ENCODE measurements at places on chromosomes 7 and 10.
A peak's percentile ranks its signal among the peaks of the same experiment; 100 is the strongest.

DNA sequence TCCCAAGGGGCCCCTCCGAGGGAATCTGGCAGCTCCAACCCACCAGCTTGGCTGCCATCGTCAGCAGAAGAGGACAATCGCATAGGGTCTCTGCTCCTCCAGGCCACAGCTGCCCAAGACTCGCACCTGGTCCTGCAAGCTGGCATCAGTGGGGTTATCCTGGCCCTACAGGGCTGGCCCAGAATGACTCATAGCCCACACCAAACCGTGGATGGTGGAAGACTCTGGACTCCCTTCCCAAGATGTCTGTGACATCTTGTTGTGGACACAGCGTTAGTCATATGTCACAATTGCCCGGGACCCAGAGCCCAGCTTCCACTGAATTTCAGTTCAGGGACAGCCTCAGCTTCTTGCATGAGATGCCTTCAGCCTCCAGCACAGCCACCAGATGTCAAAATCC is 91.5 kb upstream of the CUX1 start:
- no peak for DNase-seq

- DNase-seq = no peak
These were observed 315.4 kb downstream of the PARD3 start for GRCh38 chr10:34499612-34500279.

GRCh38 chr10:75394221-75394620 is 7.3 kb downstream of the ZNF503 start:
- no peak for DNase-seq

- DNase-seq = no peak
These were observed 9.6 kb downstream of the ETV1 start for GRCh38 chr7:13979671-13980435.

GRCh38 chr10:37801557-37801956 is 55.9 kb downstream of the ZNF248 start:
- DNase-seq = no peak

DNA sequence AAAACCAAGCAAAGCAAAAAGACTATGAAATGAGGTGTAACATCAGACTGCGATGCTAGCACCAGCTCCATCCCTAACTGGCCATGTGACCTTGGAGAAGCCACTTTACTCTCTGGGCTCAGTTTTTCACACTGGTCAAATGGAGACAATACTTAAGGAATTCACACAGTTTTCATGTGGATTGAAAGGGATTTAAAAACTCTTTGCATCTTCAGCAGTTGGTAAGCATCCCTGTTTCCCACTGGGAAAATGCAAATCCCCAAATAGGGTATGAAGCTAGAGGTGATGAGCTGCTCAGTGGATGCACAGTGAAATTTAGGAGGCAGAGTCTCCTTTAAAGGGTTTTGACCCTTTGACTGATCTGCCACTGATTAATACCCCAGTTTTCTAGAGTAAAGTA is 240.7 kb downstream of the SORCS3 start:
- no peak for DNase-seq

- DNase-seq = no peak
These were observed 31.2 kb downstream of the IL2RA start for GRCh38 chr10:6030940-6031339.

- no peak for DNase-seq
These were observed 154.7 kb downstream of the ARID5B start for GRCh38 chr10:62056219-62056618.

DNA sequence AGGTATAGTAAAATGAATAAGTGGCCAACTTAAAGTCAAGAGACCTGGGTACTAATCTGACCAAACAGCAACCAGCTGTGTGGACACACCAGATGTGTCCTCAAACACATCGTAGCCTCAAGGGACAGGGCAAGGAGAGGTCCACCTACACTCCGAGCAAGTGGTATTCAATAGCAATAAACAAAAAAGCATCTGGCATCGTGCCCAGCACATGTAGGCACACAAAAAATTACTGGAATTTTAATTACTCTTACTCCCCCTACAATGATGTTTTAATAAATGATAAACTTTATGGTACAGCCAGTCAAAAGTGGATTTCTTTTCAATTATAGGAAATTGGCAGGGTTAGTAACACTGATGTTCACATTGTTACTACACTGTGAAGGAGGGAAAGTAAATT is 3.5 kb upstream of the RGS10 start:
- no peak for DNase-seq

- DNase-seq = no peak
These were observed 316.5 kb upstream of the IMMP2L start for GRCh38 chr7:111878785-111879184.

DNA sequence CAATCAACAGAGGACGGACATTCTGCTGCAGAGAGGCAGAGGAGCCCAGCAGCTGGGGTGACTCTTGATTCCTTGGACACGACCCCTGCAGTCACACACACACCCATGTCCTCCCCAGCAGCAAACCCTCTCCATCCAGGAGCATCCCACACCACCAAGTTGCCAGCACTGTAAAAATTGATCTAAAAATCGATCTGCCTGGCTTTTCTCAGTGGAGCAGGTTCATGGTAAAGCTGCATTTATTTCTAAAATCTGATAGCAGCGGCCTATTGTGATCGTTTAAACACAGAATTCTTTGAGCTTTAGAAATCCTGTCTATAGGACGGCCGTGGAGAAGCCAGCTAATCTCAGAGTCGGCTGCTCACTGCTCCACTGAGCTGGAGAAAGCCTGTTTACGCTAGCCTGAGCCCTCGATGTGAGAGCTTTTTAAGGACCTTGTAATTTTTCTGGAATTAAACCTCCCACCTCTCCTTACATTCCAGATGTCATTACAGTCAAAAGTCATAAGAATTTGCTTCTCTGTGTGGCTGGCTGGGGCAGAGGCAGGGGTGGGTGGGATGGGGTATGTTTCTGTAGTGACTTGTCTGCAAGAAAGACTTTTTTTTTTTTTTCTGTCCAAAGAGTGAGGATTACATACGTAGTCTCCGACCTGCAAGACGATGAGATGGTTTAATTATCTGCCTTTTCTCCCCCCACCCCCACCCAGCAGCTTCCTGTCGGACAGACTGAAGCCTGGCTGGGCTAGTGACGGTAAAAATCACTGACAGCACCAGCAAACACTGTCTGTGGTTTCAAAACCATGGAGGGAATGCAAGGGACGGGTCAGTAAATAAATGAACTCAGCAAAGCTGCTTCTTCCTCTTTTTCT is 31.6 kb downstream of the TRIM8 start:
- no peak for DNase-seq

DNA sequence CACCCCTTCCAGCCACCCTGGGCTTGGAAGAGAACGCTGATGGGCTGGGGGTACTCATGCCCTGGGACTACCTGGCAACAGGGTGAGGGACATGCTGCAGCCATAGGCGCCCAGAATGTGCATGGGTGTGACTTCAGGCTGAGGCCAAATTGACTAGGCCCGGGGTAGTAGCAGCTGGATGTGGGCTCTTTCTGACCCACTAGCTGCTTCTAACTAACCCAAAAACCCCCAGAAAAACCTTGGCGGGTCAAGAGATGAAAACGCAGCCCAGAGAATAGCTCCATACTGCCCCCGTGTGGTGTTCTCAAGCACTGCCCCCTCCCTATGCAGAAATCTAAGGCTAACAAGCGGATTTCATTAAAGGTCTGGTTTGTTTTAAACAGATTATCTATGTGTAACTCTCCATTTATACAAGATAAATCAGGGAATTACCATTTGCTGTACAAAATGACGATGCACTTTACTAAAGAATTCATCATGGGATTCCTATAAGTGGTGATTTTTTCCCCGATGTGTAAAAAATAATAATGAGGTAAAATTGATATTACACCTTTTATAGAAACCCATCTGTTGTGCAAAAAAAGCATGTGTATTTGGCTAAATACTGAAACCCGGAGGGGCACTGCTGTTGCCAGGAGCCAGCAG is 4.2 kb downstream of the SMARCD3 start:
- no peak for DNase-seq

DNA sequence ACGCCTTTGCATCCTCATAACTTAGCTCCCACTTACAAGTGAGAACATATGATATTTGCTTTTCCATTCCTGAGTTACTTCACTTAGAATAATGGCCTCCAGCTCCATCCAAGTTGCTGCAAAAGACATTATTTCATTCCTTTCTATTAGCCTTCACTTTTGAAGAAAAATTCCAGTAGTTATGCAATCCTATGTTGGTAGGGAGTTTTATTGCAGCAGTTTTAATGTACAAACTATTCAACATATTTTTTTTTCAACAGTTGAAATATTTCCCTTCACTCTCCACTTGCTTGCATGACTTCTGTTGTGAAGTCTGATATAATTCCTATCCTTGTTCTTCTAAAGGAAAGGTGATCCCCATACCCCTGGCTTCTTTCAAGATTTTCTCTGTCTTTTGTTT is 27.3 kb upstream of the ARHGAP22 start:
- no peak for DNase-seq

GRCh38 chr7:143222782-143223181 is 945 bp downstream of the TAS2R40 start:
- DNase-seq = no peak

DNA sequence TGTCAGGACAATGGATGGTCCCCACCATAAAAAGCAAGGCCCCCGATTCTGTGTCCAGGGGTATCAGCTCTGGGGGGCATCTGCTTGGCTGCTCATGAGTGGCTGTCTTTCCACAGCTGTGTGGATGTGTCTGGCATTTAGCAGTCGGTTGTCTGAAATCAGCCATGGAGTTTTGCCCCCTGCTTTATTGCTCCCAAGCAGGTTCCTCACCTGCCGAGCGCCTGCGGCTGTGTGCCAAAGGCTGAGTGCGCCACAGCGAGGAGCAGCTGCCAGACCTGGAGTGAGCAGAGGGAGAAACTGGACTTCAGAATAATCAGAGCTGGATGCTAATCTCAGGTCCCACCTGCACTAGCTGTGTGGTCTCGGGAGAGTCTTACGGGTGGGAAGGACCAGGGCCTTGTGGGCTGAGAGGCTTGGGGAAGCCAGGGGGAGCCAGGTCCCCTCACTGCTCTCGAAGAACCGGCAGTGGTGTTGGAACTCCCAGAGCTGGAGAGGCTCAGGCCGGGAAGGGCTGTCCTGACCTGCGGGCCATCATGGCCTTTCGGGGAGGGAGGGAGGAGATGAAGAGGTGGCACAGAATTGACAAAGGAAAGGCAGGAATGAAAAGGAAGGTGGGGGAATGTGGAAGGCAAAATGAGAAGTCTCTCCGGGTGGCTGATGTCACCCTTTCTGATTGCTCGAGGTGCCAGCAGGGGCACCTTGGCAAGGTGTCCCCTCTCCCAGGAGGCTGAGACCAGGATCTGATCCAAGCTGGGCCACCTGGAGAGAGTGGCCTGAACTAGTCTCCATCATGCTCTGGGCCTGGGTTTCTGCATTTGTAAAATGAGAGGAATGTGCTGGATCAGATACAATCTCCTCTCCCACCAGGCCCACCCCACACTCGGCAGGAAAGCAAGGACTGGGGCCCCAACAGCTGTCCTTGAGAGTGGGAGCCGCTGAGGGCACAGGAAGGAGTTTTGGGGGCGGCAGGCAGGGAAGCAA is 30.2 kb upstream of the LEP start:
- no peak for DNase-seq

DNA sequence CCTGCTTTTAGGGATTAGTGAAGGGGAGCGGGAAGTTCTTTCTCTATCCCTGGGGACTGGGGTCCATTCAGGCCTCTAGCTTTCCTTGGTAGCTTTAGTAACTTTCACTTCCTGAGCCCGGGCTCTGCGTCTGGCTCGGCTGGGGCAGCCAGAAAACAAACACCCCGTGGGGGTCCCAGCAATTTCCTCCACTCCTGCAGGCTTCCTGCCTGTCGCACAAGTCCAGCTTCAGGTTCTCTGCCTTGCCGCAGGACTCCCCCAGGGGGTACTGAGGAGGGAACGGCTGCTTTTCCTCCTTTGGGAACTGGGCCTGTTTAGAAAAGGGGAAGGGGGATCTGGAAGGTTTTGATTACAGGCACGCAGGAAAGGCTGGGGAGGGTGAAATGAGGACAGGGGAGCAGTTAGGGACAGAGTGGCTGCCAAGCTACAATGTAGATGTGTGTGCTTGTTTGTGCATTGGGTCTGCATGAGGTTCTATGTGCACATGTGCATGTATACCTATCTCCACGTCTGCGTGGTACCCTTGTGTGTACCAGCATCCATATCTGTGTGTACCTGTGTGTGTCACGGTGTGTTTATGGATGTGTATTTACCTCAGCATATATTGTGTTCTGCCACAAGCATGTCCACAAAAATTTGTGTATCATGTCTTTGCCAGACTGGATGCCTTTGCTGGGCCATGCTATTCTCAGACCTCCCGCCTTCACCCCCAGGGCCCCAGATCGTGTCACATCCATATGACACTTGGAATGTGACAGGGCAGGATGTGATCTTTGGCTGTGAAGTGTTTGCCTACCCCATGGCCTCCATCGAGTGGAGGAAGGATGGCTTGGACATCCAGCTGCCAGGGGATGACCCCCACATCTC is 2.0 kb downstream of the KAZALD1 start:
- no peak for DNase-seq

DNA sequence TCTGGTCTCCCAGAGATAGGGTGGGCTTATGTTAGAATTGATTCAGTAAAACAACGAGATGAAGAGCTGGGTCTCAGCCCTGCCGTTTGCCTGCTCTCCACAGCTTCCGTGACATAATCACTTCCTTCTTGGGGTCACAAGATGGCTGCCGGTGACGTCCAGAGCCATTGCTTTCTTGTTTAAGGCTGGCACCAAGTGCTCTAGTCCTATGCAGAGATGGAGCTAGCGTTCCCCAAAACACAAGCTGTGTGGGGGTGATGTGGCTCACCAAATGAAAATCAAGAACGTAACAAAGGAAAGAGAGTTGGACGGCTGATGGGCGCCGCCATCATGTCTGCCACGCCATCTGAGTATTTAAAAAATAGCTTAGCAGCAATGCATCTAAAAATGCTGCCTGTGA is 296.1 kb downstream of the CAMK1D start:
- no peak for DNase-seq

DNA sequence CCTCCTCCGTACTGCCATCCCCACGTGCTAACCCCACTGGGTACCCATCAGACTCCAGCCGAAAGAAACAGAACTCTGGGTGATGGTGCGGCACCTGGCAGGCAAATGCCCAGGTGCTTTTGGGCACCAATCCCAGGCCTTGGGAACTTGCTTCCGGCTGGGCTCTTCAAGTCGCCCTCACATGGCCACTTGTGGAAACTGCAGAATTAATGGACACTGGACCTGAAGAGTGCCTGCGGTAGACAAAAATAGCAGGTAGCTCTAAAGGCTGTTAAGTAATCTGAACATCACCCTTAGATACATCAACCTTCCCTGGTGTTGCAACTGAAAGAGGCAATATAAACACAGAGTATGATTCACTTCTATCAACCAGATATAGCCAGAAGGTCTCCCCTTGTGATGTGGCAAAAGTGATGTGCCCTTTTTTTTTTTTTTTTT is 644.4 kb downstream of the GRM8 start:
- DNase-seq = no peak

- peak; percentile 86 for DNase-seq
These were observed 8.7 kb downstream of the PDSS1 start for GRCh38 chr10:26706206-26706605.

DNA sequence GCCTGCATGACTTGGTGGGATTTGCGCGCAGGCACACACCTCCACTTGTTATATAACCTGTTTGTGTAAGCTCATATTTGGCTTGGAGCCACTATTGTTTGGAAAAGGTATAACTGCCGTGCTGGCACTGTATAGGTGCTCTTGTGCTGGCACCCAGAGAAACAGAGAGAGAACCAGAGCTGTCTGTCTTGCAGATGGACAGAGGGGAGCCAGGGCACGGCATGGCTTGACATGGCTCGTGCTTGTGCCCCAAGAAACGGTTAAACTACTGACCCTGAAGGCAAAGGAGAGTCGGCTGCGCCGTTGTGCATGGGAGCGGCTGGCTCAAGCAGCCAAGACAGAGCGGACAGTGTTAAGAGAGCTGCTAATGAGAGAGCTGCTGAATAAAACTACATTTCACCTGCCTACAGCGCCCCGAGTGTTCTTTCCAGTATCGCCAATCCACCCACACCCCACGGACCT is 23.2 kb downstream of the RAPGEF5 start:
- no peak for DNase-seq

GRCh38 chr7:85030893-85031292 is 156.0 kb downstream of the SEMA3D start:
- no peak for DNase-seq

Measured in left lung (tissue), 14 donors.